ENCODE measurements at places on chromosomes 5 and 9. TPM values are rescaled to one million over a fixed set of nuclear protein-coding genes. Genes with fewer than 3 reads are reported as not detected.

DNA sequence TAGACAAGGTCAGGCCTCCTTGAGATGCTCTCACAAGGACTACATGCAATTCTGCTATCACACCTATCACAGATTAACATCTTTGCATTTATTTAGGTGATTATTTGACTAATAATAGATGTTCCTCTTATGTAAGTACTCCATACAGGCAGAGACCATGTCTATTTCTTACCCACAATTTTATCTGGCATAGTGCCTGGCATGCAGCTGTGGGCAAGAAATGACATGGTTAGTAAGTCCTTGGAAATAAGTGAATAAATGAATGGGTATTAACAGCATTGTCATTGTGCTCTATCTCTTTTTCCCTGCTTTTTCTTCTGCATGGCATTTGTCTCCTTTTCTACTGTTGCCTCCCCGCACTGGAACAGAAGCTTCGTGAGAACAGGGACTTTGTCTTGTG is 49.4 kb downstream of the SLC22A5 start:
- H3K27ac ChIP-seq: peak overlapping the region; percentile 79
- H3K27me3 ChIP-seq: no peaks in the 10 kb centered on the region
- H3K36me3 ChIP-seq: peaks cover 20% of the 10 kb centered on the region
- peaks cover 73% of the 10 kb centered on the region for H3K4me1 ChIP-seq
- H3K4me3 ChIP-seq: no peak overlapping the region

Gene LCN9
- not detected for total RNA-seq

DNA sequence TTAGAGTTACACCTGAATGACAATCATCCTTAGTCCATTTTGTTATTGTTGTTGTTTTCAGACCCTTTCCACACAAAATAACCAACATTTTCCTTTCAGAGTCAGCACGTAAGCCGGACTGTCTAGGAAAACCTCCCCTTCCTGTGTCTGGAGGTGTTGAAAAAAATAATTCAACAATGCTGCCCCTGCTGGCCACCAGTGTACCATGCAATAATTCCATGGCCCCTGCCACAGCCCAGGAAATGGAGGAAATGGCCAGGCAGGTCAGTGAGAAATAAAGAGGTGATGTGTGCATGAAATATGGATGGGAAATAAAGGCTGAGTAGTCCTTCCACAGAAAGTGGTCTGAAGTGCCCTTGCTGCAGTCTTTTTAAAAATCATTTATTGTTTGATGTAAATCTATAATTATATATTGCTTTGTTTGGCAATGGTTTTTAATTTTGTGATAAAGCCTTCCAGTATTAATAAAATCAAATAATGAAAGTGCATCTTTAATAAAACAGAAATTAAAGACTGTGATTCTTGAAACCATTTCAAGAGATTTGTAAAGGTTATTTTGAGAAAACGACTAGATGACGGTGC is 152.8 kb upstream of the PAPPA start:
- H3K4me1 ChIP-seq: no peaks in the 10 kb centered on the region
- H3K27me3 ChIP-seq: no peaks in the 10 kb centered on the region
- no peaks in the 10 kb centered on the region for H3K36me3 ChIP-seq
- no peak for DNase-seq
- H3K4me3 ChIP-seq: no peak overlapping the region

GRCh38 chr9:36881743-36882441 is 152.2 kb downstream of the PAX5 start:
- no peak overlapping the region for H3K4me3 ChIP-seq
- H3K27ac ChIP-seq: no peak overlapping the region
- peaks cover 32% of the 10 kb centered on the region for H3K27me3 ChIP-seq
- no peaks in the 10 kb centered on the region for H3K36me3 ChIP-seq
- peaks cover 23% of the 10 kb centered on the region for H3K4me1 ChIP-seq
- no peak for DNase-seq

Measured in activated T-cell treated with anti-CD3 and anti-CD28 coated beads, Interleukin-2, amount 50 U/mL, for 72 hours (primary cell).